ENCODE measurements at places on chromosomes 11 and 22. TPM values are rescaled to one million over a fixed set of nuclear protein-coding genes. Genes with fewer than 3 reads are reported as not detected.

- no peaks in the 10 kb centered on the region for H3K36me3 ChIP-seq
- H3K4me1 ChIP-seq, result no peaks in the 10 kb centered on the region
- H3K27ac ChIP-seq, result no peak overlapping the region
Observed at GRCh38 chr22:29443452-29443851, 5.1 kb downstream of the RFPL1 start.

DNA sequence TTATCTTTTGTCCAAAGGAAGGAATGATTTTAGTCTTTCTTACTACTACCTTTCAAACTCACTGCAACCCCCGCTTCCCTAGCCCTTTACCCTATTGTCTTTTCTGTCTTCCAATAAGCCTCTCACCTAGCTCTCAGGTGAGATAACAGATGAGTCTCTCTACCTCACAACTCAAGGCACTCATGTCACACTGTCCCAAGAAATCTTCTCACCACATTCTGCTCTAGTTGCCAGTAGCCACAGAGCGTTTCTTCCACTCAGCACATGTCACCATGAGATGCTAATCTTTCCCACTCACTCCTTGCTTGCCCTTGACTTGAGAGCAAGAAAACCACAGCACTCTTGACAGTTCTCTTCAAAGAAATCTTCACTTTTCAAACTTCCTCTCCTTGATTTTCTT, 32.7 kb upstream of the TMEM41B start:
- DNase-seq, result no peak
- no peaks in the 10 kb centered on the region for H3K4me1 ChIP-seq
- H3K36me3 ChIP-seq, result no peaks in the 10 kb centered on the region
- no peak overlapping the region for H3K4me3 ChIP-seq
- no peaks in the 10 kb centered on the region for H3K27me3 ChIP-seq

GRCh38 chr11:44949160-44950030, 1.3 kb downstream of the TP53I11 start:
- H3K4me3 ChIP-seq, result peak overlapping the region; percentile 90
- peaks cover 29% of the 10 kb centered on the region for H3K4me1 ChIP-seq
- peak overlapping the region; percentile 85 for H3K27ac ChIP-seq
- DNase-seq, result peak; percentile 75
- no peaks in the 10 kb centered on the region for H3K27me3 ChIP-seq
- H3K36me3 ChIP-seq, result no peaks in the 10 kb centered on the region

DNA sequence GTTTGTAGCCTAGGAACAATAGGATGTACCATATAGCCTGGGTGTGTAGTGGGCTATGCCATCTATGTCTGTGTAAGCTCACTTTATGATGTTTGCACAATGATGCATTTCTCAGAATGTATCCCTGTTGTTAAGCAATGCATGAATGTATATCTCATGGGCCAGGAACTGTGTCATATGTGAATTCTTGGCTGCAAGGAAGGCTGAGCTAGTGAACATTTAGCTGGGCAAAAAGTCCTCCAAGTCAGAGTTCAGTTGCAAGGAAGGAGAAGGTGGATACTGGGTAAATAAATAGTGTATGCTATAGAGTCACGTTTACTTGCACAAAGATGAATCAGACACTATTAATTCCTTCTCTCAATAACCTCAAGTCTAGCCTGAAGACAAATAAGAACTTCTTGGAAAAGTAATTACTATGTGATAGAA, 136.1 kb downstream of the EHF start:
- DNase-seq, result no peak
- no peaks in the 10 kb centered on the region for H3K4me1 ChIP-seq
- H3K27ac ChIP-seq, result no peak overlapping the region

- peaks cover 19% of the 10 kb centered on the region for H3K27me3 ChIP-seq
- H3K27ac ChIP-seq, result peak overlapping the region; percentile 84
Observed at GRCh38 chr11:45921561-45922424, 663 bp upstream of the LARGE2 start.

GRCh38 chr11:13667245-13667644, 1.2 kb upstream of the FAR1 start:
- no peak overlapping the region for H3K27ac ChIP-seq
- peaks cover 19% of the 10 kb centered on the region for H3K4me1 ChIP-seq
- H3K36me3 ChIP-seq, result no peaks in the 10 kb centered on the region
- peak overlapping the region; percentile 80 for H3K4me3 ChIP-seq

DNA sequence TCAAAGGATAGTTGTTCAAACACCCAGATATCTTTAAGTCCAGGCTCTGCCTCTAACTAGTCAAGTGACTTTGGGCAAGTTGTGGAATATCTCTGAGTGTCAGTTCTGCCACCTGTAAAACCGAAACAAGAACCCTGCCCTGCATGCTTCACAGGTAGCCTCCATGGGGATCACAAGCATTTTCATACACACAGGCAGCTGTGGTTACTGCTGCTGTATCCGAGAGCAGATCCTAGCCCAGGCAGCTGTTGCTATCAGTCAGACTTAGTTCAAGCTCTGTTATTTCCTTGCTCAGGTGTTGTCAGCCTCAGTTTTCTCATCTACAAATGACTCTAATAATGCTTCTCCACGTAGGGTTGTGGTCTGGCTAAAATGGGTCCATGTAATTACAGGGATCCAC, 6.5 kb upstream of the RASD2 start:
- no peaks in the 10 kb centered on the region for H3K36me3 ChIP-seq
- peaks cover 6% of the 10 kb centered on the region for H3K4me1 ChIP-seq
- DNase-seq, result no peak
- no peak overlapping the region for H3K4me3 ChIP-seq
- no peak overlapping the region for H3K27ac ChIP-seq

DNA sequence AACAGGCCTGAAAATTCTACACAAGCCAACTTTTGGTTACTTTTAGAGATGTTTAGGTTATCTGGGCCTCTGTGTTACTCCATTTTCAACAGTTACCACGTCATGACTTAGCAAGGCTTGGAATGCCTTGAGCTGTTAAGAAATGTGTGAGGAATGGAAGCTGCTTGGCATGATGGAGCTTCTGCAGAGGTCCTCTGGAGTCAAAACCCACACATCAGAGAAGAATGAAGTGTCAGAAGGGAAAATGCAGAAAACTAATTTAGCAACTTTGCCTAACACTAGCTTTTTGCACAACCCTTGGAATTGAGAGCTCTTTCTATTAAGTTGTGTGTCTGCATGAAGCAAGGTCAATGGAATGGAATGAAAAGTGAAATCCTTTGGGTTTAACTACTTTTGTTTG, 27.4 kb downstream of the FAT3 start:
- no peak overlapping the region for H3K4me3 ChIP-seq
- no peak for DNase-seq
- no peaks in the 10 kb centered on the region for H3K36me3 ChIP-seq
- H3K27ac ChIP-seq, result no peak overlapping the region

DNA sequence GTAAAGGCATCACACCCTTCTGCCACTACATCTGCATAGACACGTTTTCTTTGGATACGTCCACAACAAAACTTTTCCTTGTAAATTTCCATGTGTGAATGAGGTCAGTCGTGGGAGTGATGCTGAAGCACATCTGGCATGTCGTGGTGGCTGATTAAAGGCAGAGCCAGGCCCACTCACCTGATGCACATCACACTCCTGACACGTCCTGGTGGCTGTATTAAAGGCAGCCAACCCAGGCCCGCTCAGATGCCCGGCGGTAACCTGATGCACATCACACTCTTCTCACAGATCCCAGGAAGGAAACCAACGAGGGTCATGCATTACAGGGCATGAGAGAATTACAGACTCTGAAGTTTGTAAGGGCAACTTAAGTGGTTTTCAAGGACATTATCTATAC, 321.6 kb upstream of the B3GAT1 start:
- peaks cover 5% of the 10 kb centered on the region for H3K4me1 ChIP-seq
- no peak for DNase-seq
- H3K27ac ChIP-seq, result no peak overlapping the region

DNA sequence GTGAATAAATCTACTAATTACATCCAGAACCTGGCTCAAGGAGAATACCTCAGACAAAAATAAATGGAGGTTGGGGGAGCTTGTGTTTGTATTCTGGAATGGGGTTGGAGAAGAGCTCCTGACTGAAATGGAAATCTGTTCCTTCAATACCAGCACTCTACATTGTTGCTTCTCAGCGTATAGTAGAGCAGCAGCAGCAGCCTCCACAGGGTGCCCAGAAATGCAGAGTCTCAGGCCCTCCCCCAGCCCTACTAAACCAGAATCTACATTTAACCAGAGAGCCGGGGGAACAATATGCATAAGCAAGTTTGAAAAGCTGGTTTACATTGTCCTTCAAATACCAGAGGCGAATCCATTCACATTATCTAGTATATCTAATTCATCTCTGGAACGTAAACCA, 474.8 kb downstream of the NTM start:
- peaks cover 7% of the 10 kb centered on the region for H3K27me3 ChIP-seq
- no peak for DNase-seq
- H3K36me3 ChIP-seq, result no peaks in the 10 kb centered on the region
- H3K4me1 ChIP-seq, result no peaks in the 10 kb centered on the region
- H3K27ac ChIP-seq, result no peak overlapping the region

GRCh38 chr11:5546457-5546856, 1.9 kb downstream of the OR52H1 start:
- no peaks in the 10 kb centered on the region for H3K36me3 ChIP-seq
- no peaks in the 10 kb centered on the region for H3K4me1 ChIP-seq
- DNase-seq, result no peak
- H3K27me3 ChIP-seq, result no peaks in the 10 kb centered on the region
- H3K27ac ChIP-seq, result no peak overlapping the region

GRCh38 chr11:122897606-122898210, 15.1 kb downstream of the JHY start:
- no peak overlapping the region for H3K27ac ChIP-seq
- no peaks in the 10 kb centered on the region for H3K36me3 ChIP-seq
- DNase-seq, result no peak

- no peak overlapping the region for H3K4me3 ChIP-seq
- no peaks in the 10 kb centered on the region for H3K27me3 ChIP-seq
- H3K4me1 ChIP-seq, result peaks cover 3% of the 10 kb centered on the region
- no peak overlapping the region for H3K27ac ChIP-seq
Observed at GRCh38 chr11:19704213-19704612, 8.4 kb upstream of the NAV2 start.

GRCh38 chr22:20627432-20627831, 120.0 kb downstream of the MED15 start:
- H3K4me3 ChIP-seq, result no peak overlapping the region
- no peaks in the 10 kb centered on the region for H3K27me3 ChIP-seq
- no peak overlapping the region for H3K27ac ChIP-seq
- DNase-seq, result no peak
- no peaks in the 10 kb centered on the region for H3K36me3 ChIP-seq

- peak within 1 kb of the TSS; percentile 62 for H3K4me3 ChIP-seq
- H3K4me1 ChIP-seq, result peaks cover 11% of the 10 kb centered on the region
- peaks cover 4% of the 10 kb centered on the region for H3K27me3 ChIP-seq
- DNase-seq, result peak; percentile 84
Observed at GRCh38 chr11:86800076-86800959, at the start of gene PRSS23. PRSS23 (plus strand) TSS chr11:86800542; CDS start chr11:86807644, 7,102 bp downstream.

GRCh38 chr11:32231909-32232493, 141.1 kb downstream of the RCN1 start:
- H3K36me3 ChIP-seq, result no peaks in the 10 kb centered on the region
- no peak overlapping the region for H3K4me3 ChIP-seq
- DNase-seq, result no peak
- no peaks in the 10 kb centered on the region for H3K27me3 ChIP-seq

DNA sequence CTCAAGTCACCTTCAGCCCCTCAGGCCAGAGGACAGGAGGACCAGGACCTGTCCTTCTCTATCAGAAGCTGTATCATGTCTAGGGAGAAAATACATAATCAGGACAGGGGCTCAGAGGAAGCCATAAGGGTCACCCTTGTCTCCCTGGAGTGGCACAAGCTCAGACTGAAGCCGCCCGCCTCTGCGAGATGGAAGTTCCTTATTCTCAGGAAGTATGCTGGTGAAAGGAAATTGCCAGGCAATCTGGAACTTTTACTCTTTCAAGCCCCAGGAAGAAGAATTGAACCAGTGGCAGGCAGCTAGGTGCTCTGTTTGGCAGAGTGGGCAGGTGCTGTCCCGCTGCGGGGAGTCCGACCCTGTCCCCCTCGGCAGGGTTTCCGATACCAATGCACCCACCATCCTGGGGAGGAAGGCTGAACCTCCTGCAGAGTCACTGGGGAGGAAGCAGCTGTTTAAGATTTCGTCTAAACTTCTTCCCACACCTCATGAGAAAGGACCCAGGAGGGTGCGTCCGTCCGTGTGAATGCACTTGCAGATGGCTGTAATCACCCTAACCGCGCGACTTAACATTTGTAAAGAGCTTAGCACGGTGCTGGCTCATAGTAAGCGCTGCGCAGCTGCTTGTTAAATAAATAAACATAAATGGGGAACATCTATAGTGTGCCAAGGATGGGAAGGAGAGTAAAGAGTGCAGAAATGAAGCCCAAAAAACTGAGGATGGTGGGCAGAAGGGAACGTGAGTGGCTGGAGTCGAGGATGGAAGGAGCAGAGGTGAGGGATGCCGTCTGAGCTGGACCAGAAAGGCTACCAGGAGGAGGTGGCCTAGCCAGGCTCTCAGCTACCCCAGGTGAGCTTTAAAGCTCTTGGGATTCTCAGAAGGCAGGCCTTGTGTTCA, 5.0 kb upstream of the ANO1 start:
- peak; percentile 32 for DNase-seq
- no peaks in the 10 kb centered on the region for H3K4me1 ChIP-seq
- no peaks in the 10 kb centered on the region for H3K36me3 ChIP-seq
- no peak overlapping the region for H3K27ac ChIP-seq
- H3K4me3 ChIP-seq, result no peak overlapping the region

GRCh38 chr22:23527971-23528740, 51.9 kb downstream of the IGLL1 start:
- no peak overlapping the region for H3K27ac ChIP-seq
- no peaks in the 10 kb centered on the region for H3K36me3 ChIP-seq
- DNase-seq, result peak; percentile 56
- no peaks in the 10 kb centered on the region for H3K27me3 ChIP-seq

DNA sequence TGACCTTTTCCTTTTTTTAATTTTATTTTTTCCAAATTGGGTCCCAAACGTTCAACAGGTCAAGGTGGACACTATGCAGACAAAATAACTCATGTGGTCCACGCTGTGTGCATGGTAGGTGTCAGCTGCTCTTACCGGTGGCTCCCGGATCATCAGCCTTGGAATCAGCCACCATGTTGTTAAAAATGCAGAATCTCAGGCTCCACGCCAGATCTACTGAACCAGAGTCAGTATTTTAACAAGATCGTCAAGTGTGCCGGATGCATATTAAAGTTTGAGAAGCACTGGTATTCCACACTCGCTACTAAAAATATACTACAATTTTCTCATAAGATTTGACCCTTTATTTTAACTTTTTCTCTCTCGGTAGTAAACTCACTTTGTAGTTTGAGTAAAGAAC, 553 bp upstream of the LDLRAD3 start:
- no peaks in the 10 kb centered on the region for H3K36me3 ChIP-seq
- H3K27me3 ChIP-seq, result no peaks in the 10 kb centered on the region
- DNase-seq, result no peak
- H3K4me3 ChIP-seq, result peak overlapping the region; percentile 57
- peaks cover 11% of the 10 kb centered on the region for H3K4me1 ChIP-seq

- DNase-seq, result no peak
Observed at GRCh38 chr22:40399621-40400020, 29.2 kb downstream of the SGSM3 start.

Gene CASP5
- total RNA-seq, result 1.9 TPM

Gene MS4A12
- total RNA-seq, result not detected

Gene PTPRCAP
- 17.7 TPM for total RNA-seq

Gene SLC25A45
- total RNA-seq, result 11.5 TPM

Gene FAT3
- 6.9 TPM for total RNA-seq

Gene GTSE1
- total RNA-seq, result 0.43 TPM

Gene C11orf97
- not detected for total RNA-seq

Gene ZC3H12C
- total RNA-seq, result 14.8 TPM

Gene AASDHPPT
- total RNA-seq, result 27.4 TPM

Gene HTR3A
- total RNA-seq, result not detected

Gene TMEM121B
- total RNA-seq, result 2.1 TPM

Measured in upper lobe of right lung (tissue), 1 donor.